ENCODE measurements at places on chromosomes 3 and 15.
A peak's percentile ranks its signal among the peaks of the same experiment; 100 is the strongest.

DNA sequence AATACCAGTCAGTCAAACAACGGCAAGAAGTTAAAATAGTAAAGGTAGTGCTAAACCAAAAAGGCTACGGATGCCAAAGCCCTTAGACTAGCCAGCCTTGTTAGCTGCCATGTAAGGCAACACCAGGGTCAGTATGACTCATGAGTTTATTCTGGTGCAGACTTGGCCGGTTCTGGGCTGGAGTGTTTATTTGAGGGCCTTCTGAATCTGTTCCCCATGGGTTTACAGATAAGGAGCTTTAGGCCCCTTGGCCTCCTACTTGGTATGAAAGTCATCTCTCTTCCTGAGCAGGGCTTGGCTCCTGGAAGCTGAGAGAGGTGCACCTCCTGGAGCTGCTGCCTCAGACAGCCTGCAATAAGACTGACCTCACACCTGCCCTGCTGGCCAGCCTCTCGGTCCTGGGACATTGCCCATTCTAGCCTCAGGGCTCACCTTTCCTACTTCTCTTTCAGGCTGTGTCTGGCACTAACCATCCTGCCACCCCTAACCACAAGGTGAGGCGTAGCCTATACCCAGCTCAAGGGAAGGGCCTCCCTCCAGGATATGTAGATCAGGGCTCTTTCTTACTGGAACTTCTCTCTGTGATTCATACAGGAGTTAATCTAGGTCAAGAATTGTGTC, 10.4 kb upstream of the RTP1 start:
- DNase-seq, result peak; percentile 76

- no peak for DNase-seq
Observed at GRCh38 chr3:59249698-59250361, 200.0 kb upstream of the CFAP20DC start.

DNA sequence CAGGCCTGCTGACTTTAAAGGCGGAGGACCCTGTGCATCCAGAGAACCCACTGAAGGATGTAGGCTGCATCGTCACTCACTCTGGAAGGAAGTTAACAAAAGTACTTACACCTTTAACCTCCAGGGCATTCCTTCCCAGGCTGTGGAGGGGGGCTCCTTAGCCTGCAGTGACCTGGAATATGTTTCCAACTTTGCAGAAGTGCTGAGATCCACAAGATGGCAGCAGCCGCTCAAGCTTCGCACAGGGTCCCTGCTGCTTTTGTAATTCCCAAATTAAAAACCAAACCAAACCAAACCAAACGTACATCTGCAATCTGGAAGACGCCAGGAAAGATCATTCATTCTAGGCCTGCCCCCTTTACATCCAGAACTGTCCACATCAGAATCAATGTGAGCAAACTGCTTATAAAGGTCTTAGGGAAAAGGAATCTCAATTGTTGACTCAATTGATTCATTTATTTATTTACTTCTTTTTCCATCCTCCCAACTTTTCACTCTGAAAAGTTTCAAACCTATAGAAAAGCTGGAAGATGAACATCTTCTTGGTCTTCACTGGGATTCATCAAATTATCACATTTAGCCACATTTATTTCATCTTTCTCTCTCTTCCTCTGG, 70.5 kb upstream of the KLHL25 start:
- peak; percentile 70 for DNase-seq

GRCh38 chr3:111087924-111088469, 16.4 kb downstream of the NECTIN3 start:
- no peak for DNase-seq

- peak; percentile 66 for DNase-seq
Observed at GRCh38 chr15:89672221-89673164, 6.7 kb downstream of the PLIN1 start.

- no peak for DNase-seq
Observed at GRCh38 chr3:195176776-195177175, 94.2 kb downstream of the XXYLT1 start.

- peak; percentile 68 for DNase-seq
Observed at GRCh38 chr15:57340682-57341259, 35.5 kb upstream of the CGNL1 start.

- no peak for DNase-seq
Observed at GRCh38 chr3:104536715-104537114, 830.0 kb upstream of the ALCAM start.

DNA sequence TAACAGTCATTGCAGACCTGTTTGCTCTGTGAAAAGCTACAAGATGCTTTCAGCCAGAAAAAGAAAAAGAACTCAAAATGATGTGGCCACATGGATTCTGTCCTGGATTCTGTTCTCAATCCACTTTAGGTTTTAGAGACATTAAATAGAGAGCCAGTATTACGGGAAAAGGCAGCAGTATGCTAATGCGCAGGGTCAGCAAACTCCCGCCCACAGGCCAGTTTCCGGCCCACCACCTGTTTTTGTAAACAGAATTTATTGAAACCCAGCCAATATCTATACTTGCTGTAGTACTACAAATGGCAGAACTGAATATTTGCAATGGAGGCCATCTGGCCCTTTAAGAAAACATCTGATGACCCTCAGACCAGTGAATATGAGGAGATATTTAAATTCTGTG, 416.1 kb downstream of the ERC2 start:
- no peak for DNase-seq

DNA sequence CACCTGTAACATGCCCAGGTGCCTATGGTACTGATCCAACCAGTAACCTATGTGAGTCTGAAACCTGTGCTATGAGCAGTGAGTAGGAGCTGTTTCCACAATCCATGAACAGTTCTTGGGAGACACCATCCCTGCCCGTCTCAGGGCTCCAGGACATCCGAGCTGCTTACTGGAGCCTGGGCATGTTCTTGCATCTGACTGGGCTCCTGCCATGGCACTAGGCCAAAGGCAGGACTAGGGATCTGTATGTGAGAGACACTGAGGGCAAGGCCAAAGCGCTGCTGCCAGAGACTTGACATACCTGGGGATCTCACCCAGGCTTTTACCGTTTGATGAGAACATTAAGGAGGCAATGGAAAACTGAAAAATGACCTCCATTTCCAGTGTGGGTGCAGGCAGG, 59.8 kb downstream of the WDR76 start:
- DNase-seq, result no peak

GRCh38 chr3:181176601-181177000, 187.1 kb upstream of the DNAJC19 start:
- peak; percentile 29 for DNase-seq

DNA sequence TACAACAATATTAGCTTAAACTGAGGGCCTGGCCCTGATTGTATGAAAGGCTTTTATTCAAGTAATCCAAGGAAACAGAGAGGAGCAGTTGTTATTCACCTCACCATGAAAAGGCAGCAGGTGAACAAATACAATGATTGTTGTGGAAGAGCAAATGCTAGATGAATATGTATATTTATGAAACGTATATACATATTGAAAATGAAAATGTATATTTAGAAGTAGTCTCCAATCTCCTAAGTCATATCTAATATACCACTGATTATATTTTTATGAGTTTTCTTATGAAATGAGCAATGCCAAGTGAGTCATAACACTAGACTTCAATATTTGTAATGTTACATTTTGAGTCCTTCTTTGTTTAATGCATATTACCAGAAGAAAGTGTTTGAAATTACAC, 116.2 kb upstream of the KCNMB2 start:
- DNase-seq, result no peak

Data from AG20443 (cell line).